ENCODE measurements at places on chromosomes 3 and 15.

- DNase-seq, result no peak
Measured at GRCh38 chr3:31247063-31247447, 285.7 kb upstream of the STT3B start.

GRCh38 chr15:55743729-55744655, 1.0 kb upstream of the PRTG start:
- DNase-seq, result no peak

GRCh38 chr3:149547954-149548668, 73.6 kb downstream of the TM4SF4 start:
- no peak for DNase-seq

DNA sequence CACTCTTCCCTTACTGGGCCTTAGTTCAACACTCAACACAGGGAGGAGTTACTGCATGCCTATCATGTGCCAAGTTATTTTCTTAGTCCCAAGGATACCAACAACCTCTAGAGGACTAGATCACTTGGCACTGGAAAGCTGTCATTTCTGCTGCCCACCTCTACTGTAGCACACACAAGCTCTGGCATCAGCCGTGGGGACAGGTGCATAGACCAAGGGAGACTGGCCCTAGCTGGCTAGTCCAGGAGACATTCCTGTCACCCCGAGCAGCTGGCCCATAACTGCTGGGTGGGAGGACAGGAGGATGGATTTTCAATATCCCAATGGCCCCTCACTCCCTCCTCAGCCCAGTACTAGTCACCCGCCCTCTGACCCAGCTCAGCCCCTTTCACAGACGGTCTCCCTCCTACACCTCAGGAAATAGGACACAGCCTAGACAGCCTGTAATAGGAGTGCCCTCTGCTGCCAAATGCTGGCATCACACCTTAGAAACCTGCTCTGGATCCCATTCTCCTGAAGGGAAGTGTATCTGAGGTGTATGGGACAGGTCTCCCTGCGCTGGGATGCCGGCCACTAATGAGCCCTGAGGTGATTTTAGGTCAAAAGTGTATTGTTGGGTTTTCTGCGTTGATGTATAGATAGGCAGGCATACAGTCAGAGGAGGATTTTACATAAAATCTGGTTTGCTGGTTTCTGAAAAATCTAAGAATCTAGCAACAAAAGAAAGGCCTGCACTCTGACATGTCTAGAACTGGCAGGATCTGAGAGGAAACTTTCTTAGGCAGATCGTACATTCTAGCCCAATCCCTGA, 3.4 kb upstream of the DZIP1L start:
- DNase-seq, result peak; percentile 35

GRCh38 chr3:101998256-101998926, 149.1 kb downstream of the NFKBIZ start:
- no peak for DNase-seq

- no peak for DNase-seq
Measured at GRCh38 chr3:15659254-15659975, 57.9 kb downstream of the BTD start.

- no peak for DNase-seq
Measured at GRCh38 chr3:192928720-192929119, 11.1 kb upstream of the MB21D2 start.

DNA sequence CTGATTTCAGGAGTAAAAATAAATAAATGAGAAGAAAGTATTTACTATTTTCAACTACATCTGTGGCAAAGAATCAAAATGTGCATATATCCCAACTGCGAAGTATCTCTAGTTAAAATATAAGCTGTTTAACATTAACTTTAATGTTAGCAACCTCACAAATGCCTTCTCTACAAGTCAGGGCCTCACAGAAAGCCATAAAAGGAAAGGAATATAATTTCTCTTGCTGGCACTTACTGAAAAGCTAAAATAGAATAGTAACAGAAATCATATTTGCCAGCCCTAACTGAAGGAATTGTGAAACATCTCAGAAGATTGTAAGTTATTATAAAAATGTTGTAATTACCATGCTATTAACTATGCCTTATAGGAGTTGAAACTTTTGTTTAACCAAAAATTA, 65.1 kb upstream of the MBNL1 start:
- no peak for DNase-seq

DNA sequence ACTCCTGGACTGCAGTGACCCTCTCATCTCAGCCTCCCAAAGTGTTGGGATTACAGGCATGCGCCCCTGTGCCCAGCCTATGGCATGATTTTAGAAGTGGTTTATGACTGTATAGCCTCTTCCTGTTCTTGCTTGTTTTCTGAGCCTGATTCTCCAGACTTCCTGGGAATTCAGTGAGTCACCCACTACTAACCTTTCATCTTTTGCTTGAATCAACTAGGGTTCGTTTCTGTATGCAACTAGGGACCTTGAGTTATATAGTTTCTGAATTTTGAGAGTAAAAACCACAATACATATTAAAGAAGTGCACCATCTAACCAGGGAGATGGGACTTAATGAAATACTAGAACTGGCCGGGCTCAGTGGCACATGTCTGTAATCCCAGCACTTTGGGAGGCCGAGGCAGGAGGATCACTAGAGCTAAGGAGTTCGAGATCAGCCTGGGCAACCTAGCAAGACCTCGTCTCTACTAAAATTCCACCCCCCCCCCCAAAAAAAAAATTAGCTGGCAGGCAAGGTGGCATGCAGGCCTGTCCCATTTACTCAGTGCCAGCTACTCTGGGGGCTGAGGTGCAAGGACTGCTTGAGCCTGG, 76.0 kb downstream of the ZNF609 start:
- peak; percentile 27 for DNase-seq

DNA sequence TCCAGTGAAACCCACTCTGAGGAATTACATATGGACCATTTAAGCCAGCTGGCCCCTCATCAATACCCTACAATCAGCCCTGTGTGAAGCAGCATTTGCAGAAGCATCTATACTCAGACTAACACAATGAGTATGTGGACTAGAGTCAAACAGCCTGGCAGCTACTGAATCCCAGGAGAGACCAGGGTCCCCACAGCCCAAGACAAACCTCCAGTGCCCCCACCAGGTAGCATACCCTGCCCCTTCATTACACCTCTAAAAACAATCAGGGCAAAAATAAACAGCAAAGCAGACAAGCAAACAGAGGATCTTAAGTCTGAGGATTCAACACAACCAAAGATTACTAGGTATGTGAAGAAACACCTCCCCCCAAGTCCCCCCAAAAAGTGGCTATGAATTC, 157.4 kb downstream of the LEKR1 start:
- DNase-seq, result no peak

GRCh38 chr3:16370872-16371740, 106.1 kb downstream of the OXNAD1 start:
- DNase-seq, result no peak

- DNase-seq, result no peak
Measured at GRCh38 chr3:162141272-162141791, 644.7 kb downstream of the OTOL1 start.

DNA sequence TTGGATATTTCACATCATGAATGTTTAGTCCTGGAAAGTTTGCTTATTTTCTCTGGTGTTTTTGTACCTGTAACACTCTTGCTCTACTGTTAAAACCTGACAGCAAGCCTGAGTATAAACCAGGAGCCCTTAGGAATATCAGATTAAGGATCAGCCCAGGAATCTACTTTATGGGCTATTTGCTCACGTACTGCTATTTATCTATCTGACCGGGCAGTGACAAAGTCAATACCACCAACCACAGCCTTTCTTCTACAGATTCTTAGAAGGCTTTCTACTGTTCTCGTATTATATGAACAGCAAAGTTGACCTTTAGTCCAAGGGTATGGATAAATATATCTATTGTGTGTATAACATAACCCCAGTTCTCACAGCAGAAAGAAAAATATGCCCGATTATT, 521.2 kb downstream of the RBMS3 start:
- no peak for DNase-seq

GRCh38 chr3:134849561-134849960, 54.5 kb downstream of the EPHB1 start:
- no peak for DNase-seq

GRCh38 chr15:42092398-42093318, 1.7 kb downstream of the PLA2G4D start:
- DNase-seq, result no peak

GRCh38 chr3:43496740-43497375, 125.0 kb downstream of the ANO10 start:
- no peak for DNase-seq

- DNase-seq, result no peak
Measured at GRCh38 chr3:171336406-171336805, 123.8 kb downstream of the TNIK start.

DNA sequence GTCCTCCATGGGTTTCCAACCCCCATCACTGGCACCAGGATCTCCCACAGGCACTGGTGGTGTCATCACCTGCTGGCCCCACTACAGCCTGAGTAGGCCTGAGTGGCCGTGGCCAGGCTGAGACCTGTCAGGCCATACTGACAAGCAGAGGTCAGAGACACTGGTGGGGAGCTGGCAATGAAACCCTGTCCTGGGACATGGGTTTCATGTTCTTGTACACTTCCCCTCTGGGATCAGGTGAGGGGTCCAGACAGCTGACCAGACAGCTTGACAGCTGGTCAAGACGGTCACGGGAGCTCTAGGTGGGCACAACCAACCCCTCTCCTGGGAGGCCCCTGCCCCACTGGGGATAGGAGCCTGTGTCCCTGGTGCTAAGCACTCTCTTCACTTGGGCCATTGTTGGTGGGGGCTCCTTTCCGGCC, 13.1 kb downstream of the ZBTB47 start:
- no peak for DNase-seq

- no peak for DNase-seq
Measured at GRCh38 chr3:52399131-52399530, 45.8 kb downstream of the SEMA3G start.

DNA sequence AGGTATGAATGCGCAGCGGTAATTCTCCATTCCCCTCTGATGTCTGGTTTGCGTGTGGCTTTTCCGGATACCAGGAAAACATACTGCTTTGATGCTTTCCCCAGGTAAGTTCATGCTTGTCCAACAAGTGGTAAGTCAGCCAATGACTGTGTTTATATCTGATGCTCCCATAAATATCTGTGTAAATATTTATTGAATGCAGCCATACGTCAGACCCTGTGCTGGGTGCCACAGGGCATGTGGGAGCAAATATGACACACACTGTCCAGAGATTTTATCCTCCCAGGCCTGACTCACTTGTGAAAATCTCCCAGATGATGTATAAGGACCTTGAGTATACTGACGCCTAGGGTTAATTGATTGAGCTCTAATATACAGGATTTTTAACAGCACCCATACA, 29.6 kb upstream of the CEMIP start:
- no peak for DNase-seq

GRCh38 chr15:96896766-96897165, 566.3 kb downstream of the NR2F2 start:
- no peak for DNase-seq

GRCh38 chr3:124059580-124059979, 67.7 kb upstream of the ROPN1 start:
- no peak for DNase-seq

GRCh38 chr3:38487323-38487722, 8.8 kb upstream of the EXOG start:
- no peak for DNase-seq

- no peak for DNase-seq
Measured at GRCh38 chr3:10504171-10505049, 976 bp downstream of the ATP2B2 start.

GRCh38 chr3:48927928-48928327, 9.3 kb downstream of the ARIH2 start:
- no peak for DNase-seq

- no peak for DNase-seq
Measured at GRCh38 chr3:134998158-134998557, 203.1 kb downstream of the EPHB1 start.

DNA sequence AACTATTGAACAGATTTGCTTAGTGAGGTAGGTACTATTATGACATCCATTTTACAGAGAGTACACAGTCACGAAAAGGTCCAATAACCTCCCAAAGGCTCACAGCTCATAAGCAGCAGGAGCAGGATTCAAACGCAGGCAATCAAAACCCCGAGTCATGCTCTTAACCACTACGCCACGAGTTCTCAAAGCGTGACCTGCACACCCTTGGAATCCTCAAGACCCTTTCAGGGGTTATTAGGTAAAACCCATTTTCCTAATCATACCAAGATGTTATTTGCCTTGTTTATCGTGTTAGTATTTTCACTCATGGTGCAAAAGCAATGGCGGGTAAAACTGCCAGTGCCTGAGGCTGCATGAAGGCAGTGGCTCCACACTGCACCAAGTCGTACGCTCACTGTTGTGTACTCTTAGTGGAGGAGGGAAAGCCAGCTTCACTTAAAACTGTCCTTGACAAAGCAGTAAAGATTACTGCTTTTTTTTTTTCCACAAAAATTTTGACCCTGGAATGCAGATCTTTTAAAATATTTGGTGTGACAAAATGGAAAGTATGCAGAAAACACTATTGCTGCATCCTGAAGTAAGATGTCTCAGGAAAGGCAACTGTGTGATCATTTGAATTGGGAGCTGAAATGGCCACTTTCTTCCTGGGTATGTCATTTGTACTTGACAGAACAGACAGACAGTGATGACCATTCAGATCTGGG, 96.1 kb downstream of the IGF2BP2 start:
- no peak for DNase-seq

DNA sequence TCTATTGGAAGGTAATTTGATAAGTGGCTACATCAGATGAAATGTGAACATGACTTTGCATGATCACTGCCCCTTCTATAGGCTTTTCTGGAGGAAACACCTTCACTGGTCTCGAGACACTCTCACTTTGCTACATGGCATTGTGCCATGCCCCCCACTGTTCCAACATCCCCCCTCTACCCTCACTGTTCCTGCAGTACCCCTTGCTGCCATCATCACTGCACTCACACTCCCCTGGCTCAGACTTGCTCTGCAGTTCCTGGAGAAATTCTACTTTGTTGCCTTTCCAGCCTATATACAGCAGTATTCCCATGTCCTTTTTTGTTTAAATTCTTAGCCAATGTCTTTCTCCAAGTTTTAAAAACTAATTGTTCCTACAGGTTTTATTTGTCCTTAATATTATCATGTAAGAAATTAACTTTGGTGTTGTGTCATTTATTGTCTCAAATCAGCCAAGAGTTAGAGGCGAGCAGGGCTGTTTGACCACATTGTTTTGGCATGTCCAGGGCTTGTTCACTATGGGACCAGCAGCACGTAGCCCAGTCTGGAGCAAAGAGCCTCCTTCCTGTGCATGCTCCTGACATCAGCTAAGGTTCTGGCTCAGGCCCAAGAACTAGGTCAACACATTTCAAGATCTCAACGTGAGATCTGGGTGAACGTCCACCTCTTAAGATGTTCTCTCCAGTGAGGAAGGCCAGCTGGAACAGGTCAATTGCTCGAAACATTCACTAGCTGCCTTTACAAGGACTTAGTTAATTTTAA, 246.4 kb downstream of the SLC9A9 start:
- DNase-seq, result no peak

All from stimulated activated CD4-positive, alpha-beta T cell treated with anti-CD3 and anti-CD28 coated beads, Interleukin-1b, Interleukin-23, amount 100 ng/mL, for 4 hours (primary cell).